Large intestine (tissue), 12 donors: ENCODE measurements at places on chromosomes 12 and 14. TPM values are rescaled to one million over a fixed set of nuclear protein-coding genes. Genes with fewer than 3 reads are reported as not detected.

GRCh38 chr14:77848031-77848430 lies 48.1 kb downstream of the ADCK1 start:
- no peaks in the 10 kb centered on the region for H3K27me3 ChIP-seq
- no peak for DNase-seq
- H3K36me3 ChIP-seq: no peaks in the 10 kb centered on the region
- no peak overlapping the region for H3K4me3 ChIP-seq
- H3K27ac ChIP-seq: no peak overlapping the region
- H3K4me1 ChIP-seq: no peaks in the 10 kb centered on the region

DNA sequence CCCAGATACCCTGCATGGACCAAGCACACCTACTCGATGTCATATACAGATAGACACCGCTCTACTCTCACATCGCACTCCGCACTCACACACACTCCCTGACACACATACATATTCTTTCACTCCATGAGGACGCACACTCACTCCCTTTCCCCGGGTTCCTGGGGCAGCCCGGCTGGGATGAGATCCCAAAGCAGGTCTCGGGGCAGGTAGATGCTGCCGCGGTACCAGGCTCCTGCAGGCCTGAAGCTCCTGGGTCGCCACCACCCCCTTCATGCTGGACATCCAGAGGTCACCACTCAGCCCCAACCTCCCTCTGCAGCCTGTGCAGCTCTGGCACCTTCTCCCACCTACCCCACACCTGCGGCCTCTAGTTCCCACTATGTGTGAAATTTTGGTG lies 2.3 kb downstream of the C1QL4 start:
- H3K27me3 ChIP-seq: peaks cover 75% of the 10 kb centered on the region
- no peak for DNase-seq
- H3K4me3 ChIP-seq: no peak overlapping the region
- no peak overlapping the region for H3K27ac ChIP-seq

DNA sequence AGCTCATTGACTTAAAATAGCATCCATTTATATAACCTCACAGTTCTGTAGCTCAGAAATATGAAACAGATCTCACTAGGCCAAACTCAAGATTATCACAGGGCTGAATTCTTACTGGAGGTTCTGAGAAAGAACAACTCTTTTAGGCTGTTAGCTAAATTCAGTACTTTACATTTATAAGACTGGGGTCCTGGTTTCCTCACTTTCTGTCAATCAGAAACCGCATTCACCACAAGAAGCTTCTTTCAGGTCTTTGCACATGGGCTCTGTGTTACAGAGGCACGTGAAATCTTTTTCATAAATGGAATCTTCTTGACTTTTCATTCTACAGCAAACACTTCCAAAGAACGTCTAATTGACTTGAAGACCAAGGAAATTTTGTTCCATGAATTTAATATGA lies 876.3 kb upstream of the FOXG1 start:
- no peaks in the 10 kb centered on the region for H3K27me3 ChIP-seq
- H3K36me3 ChIP-seq: no peaks in the 10 kb centered on the region
- DNase-seq: no peak

DNA sequence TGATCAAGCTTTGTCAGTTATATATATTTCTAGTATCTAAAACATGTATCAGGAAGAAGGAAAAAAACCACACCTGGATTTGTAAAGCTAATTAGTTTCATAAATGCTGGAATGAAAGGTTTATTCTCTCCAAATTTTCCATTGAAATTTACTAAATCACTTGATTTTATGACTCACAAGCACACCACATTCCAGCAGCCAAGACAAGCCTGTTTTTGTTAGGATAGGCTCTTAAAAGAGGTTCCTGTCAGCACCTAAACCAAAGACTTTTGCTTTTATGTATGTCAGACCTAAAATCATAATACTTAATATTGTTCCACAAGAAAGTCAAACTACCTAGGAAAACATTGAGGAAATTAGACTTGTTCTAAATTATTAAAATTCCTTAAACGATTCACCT lies 85.3 kb upstream of the PAWR start:
- peaks cover 17% of the 10 kb centered on the region for H3K36me3 ChIP-seq
- DNase-seq: no peak
- H3K4me3 ChIP-seq: no peak overlapping the region

- H3K36me3 ChIP-seq: no peaks in the 10 kb centered on the region
- DNase-seq: peak; percentile 17
- no peaks in the 10 kb centered on the region for H3K4me1 ChIP-seq
- H3K27ac ChIP-seq: peak overlapping the region; percentile 20
- H3K4me3 ChIP-seq: no peak overlapping the region
- H3K27me3 ChIP-seq: no peaks in the 10 kb centered on the region
These were observed 430.9 kb downstream of the ATP23 start for GRCh38 chr12:58372298-58372697.

GRCh38 chr12:66905201-66905600 lies 226.3 kb upstream of the GRIP1 start:
- no peaks in the 10 kb centered on the region for H3K4me1 ChIP-seq
- DNase-seq: no peak
- H3K36me3 ChIP-seq: no peaks in the 10 kb centered on the region
- H3K27me3 ChIP-seq: no peaks in the 10 kb centered on the region
- no peak overlapping the region for H3K4me3 ChIP-seq

DNA sequence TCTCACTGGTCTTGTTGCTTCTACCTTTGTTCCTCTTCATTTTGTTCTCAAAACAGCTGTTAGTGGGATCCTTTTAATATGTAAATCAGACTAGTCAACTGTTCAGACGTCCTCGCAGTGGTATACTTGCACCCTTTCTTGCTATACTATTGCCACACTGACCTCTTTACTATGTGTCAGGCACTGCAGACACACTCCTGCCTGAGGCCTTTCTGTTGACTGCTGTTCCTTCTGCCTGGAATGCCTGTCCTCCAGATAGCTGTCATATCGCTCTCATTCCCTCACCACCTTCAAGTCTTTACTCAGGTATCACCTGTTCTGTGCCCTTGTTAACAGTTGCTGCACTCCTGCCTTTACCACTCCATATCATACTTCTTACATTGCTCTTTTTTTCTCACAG lies 90.0 kb upstream of the TMEM263 start:
- H3K4me1 ChIP-seq: peaks cover 3% of the 10 kb centered on the region
- H3K27me3 ChIP-seq: no peaks in the 10 kb centered on the region
- H3K27ac ChIP-seq: no peak overlapping the region
- DNase-seq: no peak
- no peak overlapping the region for H3K4me3 ChIP-seq
- peaks cover 2% of the 10 kb centered on the region for H3K36me3 ChIP-seq

DNA sequence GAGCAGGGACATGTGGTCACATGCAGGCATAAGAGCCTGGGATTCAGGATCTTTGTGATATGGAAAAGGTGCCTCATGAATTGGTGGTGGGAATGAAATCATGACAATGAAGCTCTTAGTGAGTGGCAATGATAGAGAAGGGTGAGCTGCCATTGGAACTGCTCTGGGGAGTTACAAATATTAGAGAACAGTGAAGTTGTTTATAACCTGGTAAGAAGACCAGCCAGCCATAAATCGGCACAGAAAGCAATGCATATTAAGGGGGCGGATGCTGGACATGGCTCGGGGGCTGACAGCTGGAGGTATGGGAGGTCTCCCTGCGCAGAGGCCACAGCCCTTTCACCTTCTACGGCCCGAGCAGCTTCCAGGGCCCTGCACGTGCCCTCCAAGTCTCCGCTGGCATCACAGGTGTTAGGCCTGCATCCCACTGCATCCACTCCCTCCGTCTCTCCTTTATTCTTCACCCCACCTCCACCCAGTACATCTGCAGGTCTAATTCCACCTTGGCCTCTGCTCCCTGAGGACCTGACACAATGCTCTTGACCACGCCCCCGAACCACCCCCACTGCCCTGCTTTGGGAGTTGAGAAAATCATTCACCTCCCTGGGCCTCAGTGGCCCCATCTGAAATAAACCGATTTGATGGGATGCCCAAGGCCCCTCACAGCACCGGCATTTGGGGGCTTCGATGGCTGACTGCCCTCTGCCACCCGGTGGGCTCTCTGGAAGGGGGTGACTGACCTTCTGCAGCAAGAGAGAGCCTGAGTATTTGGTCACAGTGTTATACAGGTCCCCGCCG lies 4.1 kb downstream of the CACNA2D4 start:
- no peaks in the 10 kb centered on the region for H3K36me3 ChIP-seq
- H3K27me3 ChIP-seq: peaks cover 4% of the 10 kb centered on the region
- no peak for DNase-seq

GRCh38 chr14:55160989-55161388 lies 30.4 kb downstream of the DLGAP5 start:
- peaks cover 2% of the 10 kb centered on the region for H3K36me3 ChIP-seq

DNA sequence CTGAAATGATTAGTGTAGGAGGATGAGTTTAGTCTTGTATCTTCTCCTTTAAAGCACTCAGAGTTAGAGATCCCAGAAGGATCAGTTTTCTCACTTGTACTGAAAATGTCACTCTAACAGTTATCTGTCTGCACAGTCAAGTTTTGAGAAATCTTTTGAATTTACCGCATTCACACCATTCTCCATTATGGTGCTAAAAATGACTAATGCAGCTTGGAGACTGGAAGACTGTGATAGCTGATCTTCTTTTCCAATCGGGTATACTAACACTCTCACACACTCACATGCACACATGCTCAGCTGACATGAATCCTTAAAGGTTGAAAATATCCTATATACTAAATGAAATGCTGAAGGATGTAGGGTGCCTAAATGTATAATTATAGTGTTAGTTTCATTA lies 65.8 kb downstream of the SLC15A5 start:
- H3K4me1 ChIP-seq: no peaks in the 10 kb centered on the region
- DNase-seq: no peak
- no peaks in the 10 kb centered on the region for H3K27me3 ChIP-seq
- H3K27ac ChIP-seq: no peak overlapping the region

GRCh38 chr12:44817687-44818086 lies 58.4 kb downstream of the NELL2 start:
- H3K27me3 ChIP-seq: no peaks in the 10 kb centered on the region
- peaks cover 18% of the 10 kb centered on the region for H3K4me1 ChIP-seq
- no peak overlapping the region for H3K4me3 ChIP-seq
- H3K36me3 ChIP-seq: no peaks in the 10 kb centered on the region
- DNase-seq: no peak
- H3K27ac ChIP-seq: no peak overlapping the region

DNA sequence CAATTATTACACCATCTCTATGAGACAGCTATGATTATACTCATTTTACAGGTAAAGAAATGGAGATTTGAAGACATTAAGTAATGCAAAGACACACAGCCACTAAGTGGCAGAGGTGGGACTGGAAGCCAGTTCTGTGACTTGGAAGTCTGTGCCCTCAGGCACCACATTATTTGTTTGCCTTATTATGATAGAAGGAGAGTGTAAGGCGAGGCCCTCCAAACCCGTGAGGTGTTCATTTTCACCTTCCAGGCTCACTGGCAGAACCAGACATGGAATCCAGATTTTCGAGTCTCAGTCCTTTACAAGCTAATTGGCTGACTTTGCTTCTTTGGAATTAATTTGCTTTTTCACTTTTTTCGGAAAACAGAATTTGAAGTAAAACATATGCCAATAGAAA lies 107.9 kb downstream of the CAND1 start:
- no peak overlapping the region for H3K4me3 ChIP-seq
- no peaks in the 10 kb centered on the region for H3K4me1 ChIP-seq
- no peak overlapping the region for H3K27ac ChIP-seq
- no peak for DNase-seq
- no peaks in the 10 kb centered on the region for H3K36me3 ChIP-seq

DNA sequence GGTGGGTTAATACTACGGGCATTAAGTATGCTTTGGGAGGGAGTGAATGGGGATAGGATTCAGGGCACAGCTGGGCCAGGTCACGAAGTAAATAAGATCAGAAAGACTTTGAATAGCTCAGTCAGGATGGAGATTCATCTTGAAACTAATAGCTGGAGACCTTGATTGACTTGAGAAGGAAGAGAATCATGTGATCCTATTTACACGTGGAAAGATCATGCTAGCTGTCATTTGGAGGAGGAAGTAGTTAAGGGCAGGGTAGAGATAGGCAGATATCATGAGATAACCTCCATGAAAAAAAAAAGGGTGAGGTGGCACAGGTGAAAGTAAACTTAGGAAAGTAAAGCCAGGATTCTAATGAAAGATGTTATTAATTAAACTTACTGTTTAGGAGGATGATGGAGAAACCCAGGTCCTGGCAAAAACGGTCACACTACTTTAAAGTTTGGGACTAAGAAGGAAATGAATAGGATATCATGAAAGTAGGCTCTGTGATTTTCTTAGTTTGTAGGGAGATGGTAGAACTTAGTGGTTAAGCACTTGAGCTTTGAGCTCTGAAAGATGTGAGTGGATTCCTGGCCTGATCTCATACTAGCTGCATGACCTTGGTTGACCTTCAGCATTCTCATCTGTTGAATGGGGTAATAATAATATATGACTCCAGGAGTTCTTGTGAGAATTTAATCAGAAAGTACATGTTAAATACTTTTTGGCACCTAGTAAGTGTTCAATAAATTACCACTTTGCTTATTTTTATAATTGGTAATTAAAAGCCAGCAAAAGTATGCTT lies 439.0 kb downstream of the NRXN3 start:
- no peaks in the 10 kb centered on the region for H3K4me1 ChIP-seq
- no peak overlapping the region for H3K27ac ChIP-seq
- H3K36me3 ChIP-seq: no peaks in the 10 kb centered on the region
- H3K4me3 ChIP-seq: no peak overlapping the region
- no peaks in the 10 kb centered on the region for H3K27me3 ChIP-seq
- no peak for DNase-seq

DNA sequence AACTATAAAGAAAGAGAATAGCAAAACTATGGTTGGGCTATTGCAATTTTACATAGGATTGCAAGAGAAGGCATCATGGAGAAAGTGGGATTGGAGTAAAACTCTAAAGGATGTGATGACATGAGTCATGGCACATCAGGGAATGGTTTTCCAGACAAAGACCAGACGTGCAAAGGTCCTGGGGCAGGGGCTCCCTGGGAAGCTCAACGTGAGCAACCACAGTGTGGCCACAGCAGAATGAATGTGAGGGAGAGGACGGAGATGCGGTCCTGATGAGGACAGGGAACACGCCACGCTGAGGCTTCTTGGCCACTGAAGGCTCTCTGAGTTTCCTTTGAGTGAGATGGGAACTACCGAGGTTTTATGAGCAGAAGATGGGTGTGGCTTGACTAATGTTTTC lies 38.2 kb downstream of the FZD10 start:
- H3K27ac ChIP-seq: no peak overlapping the region
- no peaks in the 10 kb centered on the region for H3K4me1 ChIP-seq

DNA sequence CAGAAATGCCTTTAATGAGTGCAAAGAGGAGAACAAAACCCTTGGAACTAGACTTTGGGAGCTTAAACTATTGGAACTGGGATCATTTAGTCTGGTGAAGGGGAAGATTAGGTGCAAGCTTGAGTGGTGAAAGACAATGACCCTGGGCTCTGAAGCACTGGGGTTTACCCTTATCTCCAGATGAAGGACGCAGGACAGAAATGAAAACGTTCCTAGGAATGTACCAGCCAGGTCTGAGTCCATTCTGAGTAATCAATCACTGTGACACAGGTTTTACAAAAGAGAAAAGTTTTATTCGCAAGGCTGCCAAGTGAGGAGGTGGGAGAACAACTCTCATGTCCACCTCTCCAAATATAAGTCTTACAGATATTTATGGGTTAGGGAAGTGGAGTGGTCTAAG lies 249.1 kb downstream of the LRIG3 start:
- no peaks in the 10 kb centered on the region for H3K27me3 ChIP-seq
- H3K4me3 ChIP-seq: no peak overlapping the region
- no peaks in the 10 kb centered on the region for H3K4me1 ChIP-seq
- H3K27ac ChIP-seq: no peak overlapping the region
- H3K36me3 ChIP-seq: no peaks in the 10 kb centered on the region
- no peak for DNase-seq

- DNase-seq: no peak
- H3K4me1 ChIP-seq: no peaks in the 10 kb centered on the region
- H3K36me3 ChIP-seq: no peaks in the 10 kb centered on the region
- H3K27me3 ChIP-seq: no peaks in the 10 kb centered on the region
These were observed 1004.2 kb upstream of the SEL1L start for GRCh38 chr14:82537831-82538230.

PRR4 gene
- polyA plus RNA-seq: 6.1 TPM

PTPRR gene
- 3.0 TPM for polyA plus RNA-seq

MAP3K12 gene
- 13.7 TPM for polyA plus RNA-seq
